Activated B cell treated with CpG ODN at 0.5 μM for 24 hours (primary cell): ENCODE measurements at places on chromosomes 6 and 20.

DNA sequence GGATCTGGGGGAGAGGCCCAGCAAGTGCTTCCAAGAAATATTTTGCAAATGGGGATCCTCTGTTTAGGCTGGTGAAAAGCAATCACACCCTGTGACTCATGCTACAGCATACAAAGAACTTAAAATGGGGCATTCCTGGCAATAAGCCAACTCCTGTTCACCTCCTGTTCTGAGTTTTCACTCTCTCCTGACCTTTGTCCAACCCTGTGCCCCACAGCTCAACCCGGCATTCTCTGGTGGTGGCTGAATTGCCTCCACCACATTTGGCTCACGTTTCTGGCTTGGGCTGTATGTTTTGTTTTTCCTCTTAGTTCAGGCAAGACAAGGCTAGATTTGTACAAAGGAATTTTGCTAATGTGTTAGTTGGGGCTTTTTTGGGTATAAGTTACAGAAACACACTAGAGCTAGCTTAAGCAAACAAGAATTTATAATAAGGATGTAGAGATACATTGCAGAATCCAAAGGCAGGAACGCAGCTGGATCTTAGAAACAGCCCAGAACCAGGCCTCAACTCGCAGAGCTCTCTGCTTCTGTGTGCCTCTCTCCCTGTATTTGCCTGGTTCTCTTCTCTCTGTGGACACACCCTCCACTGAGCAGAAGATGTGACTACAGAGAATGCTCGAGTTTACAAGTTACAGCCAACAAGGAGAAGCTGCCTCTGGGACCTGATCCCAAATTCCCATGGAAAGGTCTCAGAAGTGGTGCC, 9.4 kb downstream of the ABCC10 start:
- no peak for DNase-seq

DNA sequence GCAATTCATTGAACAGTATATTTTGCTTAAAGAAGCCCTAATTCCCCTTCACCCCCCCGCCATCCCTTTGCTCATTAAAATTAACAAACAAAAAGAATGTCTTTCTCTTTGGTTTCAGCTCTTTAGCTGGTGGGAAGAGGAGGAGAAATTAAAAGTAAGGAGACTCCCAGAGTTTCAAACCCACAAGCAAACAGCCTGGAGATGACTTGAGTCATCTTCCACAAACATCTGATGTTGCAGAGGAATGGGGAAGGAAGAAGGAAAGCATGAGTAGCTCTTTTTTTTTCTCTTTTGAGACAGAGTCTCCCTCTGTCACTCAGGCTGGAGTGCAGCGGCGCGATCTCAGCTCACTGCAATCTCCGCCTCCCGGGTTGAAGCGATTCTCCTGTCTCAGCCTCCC, 189.6 kb downstream of the ADAT2 start:
- DNase-seq: no peak

- DNase-seq: no peak
Observed at GRCh38 chr20:23870461-23870860, 9.1 kb downstream of the CST5 start.

GRCh38 chr6:2081155-2082138, 164.0 kb downstream of the GMDS start:
- DNase-seq: no peak

- no peak for DNase-seq
Observed at GRCh38 chr6:20314866-20315845, 86.5 kb upstream of the E2F3 start.

DNA sequence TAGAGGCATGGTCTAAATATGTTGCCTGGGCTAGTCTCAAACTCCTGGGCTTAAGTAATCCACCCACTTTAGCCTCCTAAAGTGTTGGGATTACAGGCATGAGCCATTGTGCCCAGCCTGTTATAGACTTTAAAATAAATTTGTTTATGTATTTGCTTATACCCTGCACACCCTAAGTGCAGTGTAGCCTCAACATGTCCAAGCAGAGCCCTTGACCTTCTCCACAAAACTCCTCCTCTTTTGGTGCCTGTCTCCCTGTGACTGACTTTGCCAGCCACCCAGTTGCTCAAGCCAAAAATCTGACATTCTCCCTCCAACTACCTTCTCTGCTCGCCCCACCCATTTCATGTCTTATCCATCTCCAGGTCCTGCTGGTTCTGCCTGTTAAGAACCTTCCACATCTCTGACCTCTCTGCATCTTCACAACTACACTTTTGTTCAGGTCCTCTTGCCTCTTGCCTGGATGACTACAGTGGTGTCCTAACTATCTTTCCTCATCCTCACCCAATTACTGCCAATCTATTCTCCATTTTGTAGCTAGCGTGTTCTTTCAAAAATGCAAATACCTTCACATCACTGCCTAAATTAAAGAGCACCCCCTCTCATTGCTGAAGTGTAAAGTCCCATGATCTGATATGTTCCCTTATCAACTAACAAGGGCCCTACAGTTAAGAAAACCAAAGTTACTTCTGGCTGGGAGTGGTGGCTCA, 11.2 kb upstream of the KIFC1 start:
- no peak for DNase-seq

DNA sequence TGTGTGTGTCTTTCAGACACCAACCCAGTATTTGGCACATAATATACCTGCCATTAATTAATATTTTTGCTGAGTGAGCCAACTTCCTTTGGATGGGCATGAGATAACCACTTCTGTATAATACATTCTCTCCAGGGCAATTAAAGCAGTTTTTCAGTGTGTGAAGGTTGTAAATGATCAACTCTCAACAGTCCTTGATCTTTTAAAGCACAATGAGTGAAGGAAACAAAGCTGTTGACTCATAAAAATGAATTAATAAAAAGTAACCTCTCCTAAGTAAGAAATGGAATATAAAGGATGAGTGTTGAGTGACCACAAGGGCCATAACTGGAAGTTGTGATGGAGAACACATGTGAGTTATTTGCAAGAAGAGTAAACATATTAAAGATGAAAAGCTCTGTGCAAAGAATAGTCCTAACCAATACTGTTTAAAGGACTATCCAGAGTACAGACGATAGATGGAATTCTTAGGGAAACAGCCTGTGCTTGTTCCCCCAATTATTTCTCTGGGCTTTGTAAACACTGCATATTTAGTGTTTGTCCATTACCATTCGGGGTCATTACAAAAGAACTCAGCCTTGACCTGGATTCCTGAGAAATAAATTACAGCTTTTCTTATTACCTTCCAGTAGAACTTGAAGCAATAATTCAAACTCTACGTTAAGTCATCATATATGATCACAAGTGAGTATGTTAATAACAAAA, 446.2 kb downstream of the PLCB1 start:
- DNase-seq: no peak

GRCh38 chr6:73746787-73747186, 50.8 kb downstream of the CD109 start:
- DNase-seq: no peak
